ENCODE measurements at places on chromosomes 16 and 17.
A peak's percentile ranks its signal among the peaks of the same experiment; 100 is the strongest.

GRCh38 chr16:79484237-79484636 lies 116.3 kb downstream of the MAF start:
- no peak for DNase-seq

GRCh38 chr16:83266848-83267553 lies 540.8 kb upstream of the HSBP1 start:
- no peak for DNase-seq

DNA sequence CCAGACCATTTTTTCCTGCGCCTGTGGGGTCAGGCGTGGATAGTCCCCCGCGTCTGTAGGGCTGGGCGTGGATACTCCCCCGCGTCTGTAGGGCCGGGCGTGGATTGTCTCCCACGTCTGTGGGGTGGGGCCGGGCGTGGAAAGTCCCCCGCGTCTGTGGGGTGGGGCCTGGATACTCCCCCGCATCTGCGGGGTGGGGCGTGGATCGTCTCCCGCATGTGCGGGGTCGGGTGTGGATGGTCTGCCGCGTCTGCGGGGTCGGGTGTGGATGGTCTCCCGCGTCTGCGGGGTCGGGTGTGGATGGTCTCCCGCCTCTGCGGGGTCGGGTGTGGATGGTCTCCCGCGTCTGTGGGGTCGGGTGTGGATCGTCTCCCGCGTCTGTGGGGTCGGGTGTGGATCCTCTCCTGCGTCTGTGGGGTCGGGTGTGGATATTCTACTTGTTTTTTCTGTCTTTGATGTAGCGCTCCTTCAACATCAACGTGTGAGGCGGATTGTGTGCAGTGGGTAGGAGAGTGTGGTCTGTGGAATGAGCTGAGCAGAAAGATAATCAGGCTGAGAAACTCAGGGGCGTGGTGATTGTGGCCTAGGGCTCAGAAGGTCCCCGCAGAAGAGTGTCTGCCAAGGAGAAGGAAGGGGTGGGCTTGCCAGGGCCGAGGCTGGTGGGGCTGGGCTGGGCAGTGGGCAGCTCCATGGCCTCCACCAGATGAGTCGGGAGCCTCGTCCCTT lies 3.2 kb downstream of the GNPTG start:
- no peak for DNase-seq

GRCh38 chr17:78415821-78416711 lies 37.6 kb downstream of the PGS1 start:
- no peak for DNase-seq

GRCh38 chr17:74289688-74290087 lies 15.7 kb downstream of the DNAI2 start:
- DNase-seq, result no peak

GRCh38 chr17:35183332-35183731 lies 10.9 kb downstream of the SLC35G3 start:
- DNase-seq, result no peak

DNA sequence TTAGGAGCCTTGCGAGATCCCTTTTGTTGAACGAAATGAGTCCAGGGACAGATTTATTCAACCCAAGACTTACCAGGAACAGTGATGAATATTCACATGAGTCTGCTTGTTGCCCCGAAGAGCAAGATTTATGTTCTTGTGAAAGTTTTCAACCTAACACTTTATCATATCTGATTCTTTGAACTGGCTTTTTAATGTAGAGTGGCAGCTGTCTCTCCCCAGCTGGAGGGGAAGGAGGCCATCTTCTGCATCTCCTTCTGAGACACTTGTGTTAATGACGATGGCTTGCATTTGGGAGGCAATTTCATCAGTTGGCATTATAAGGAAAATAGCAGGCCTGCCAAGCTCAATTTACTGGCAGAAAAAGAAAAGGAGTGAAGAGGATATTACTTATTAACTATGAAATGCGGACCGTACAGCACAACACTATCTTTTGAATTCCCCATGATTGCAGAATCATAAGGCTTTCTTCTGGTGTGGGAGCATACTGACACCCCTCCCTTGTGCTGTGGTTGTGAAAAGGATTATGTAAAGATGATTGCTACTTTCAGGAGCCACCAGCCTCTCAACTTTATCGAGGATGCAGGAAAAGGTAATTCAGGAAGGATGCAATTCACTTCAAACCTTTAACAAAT lies 35.7 kb downstream of the SMARCE1 start:
- DNase-seq, result no peak

DNA sequence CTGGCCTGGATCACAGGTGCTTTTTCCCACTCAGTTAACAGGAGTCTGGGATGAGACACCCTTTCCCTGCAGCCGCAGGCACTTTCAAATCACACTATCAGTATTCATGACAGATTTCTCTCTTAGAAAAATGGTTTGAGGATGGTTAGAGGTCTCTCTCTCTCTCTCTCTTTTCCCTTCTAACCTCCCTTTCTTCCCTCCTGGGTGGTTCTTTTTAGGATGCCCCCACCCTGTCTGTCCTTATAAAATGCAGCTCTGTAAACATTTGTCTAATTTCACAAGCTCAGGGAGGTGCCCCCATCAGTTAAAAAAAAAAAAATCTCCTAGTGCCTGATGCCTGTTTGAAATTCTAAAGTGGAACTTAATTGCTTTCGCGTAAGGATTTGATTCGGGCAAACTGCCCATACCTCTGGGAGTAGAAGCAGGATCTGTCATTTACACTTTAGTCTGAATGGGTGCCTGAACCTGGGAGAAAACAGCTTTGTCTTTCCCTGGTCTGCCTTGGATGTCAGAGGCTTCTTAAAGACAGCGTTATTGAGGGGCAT lies 158.8 kb downstream of the CCDC182 start:
- no peak for DNase-seq

- no peak for DNase-seq
Measured at GRCh38 chr17:65058146-65058545, 1.6 kb upstream of the GNA13 start.

DNA sequence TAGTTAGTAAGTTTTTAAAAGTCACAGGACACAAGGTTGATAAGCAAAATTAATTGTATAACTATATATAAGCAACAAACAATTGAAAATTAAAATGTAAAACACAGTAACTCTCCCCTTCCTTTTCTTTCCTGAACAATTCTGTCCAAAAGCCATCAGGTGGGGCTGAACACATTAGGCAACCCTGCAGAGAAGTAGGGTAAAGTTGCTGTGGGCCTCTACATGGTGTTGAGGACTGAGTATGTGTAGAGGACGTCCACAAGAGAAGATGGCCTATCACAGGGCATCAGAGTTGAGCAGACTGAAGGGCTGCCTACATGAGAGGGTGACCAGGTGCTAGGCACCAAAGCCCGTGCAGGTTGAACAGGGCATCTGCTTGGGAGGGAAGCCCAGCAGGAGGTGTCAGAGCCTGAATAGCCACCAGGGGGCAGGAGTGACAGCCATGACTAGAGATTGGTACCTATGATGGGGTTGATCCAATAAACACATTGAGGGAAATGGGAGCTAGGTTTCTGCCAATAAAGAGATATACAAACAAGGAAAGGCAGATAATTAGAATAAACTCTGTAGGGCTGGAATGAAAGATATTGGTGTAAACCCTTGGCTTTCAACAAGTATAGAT lies 415.1 kb downstream of the NPIPA8 start:
- DNase-seq, result peak; percentile 40

- no peak for DNase-seq
Measured at GRCh38 chr17:10683853-10684252, 13.5 kb downstream of the SCO1 start.

GRCh38 chr16:72159801-72160200 lies 12.2 kb downstream of the PMFBP1 start:
- DNase-seq, result no peak

- no peak for DNase-seq
Measured at GRCh38 chr17:77796176-77796860, 162.2 kb upstream of the TNRC6C start.

DNA sequence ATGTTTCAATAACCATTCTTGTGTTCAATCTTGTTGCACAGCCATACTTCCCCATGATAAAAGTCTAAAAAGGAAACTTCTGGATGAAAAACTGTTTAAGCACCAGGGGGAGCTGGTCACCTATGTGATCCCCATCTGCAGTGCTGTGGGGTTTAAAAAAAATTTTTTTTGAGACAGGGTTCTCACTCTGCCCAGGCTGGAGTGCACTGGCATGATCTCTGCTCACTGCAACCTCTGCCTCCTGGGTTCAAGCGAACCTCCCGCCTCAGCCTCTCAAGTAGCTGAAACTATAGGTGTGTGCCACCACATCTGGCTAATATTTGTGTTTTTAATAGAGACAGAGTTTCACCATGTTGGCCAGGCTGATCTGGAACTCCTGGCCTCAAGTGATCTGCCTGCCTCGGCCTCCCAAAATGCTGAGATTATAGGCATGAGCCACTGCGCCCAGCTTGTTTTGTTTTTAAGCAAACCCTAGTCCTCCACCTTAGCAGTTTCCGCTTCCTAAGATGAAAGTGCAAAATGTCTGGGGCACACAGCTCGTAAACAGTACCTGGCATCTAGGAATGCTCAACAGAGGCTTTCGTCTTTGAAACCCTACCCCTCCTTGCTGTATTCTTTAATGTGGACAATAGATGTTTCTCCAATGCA lies 25.4 kb downstream of the DNAJA2 start:
- DNase-seq, result peak; percentile 22

DNA sequence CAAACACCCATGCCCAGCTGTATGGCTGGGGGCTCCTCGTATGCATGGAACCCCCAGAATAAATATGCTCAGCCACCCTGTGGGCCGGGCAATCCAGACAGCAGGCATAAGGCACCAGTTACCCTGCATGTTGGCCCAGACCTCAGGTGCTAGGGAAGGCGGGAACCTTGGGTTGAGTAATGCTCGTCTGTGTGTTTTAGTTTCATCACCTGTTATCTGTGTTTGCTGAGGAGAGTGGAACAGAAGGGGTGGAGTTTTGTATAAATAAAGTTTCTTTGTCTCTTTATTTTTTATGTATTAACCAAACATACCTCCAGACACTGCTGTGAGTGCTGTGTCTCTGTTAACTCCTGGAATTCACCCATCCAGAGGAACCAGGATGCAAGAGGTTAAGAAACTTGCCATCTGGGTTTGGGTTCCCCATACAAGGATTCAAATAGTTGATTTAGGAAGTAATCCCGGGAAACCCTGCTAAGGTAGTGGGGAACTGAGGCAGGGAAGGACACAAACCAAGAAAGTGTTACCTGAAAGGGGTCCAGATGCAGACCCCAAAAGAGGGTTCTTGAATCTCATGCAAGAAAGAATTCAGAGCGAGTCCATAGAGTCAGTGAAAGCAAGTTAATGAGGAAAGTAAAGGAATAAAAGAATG lies 37.4 kb upstream of the IL21R start:
- no peak for DNase-seq

- no peak for DNase-seq
Measured at GRCh38 chr17:1183171-1183873, 3.5 kb upstream of the ABR start.

DNA sequence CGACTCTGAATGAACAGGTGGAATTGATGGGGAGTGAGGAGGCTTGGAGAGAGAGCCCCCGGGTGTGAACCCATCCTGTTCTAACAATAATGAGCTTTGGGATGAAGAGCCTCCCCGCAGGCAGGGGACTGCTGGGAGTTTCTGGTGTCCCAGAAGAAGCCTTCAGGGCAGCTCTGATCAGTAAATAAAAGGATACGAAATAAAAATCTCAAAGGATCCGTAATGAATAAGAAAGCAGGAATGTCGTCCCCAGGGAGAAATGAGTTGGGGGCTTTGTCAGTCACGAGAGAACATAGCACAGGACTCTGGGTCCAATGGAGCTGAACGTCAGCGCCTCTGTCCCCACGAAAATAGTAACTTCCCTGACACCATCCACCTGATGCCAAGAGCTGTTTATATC lies 113.4 kb downstream of the PITPNC1 start:
- no peak for DNase-seq

GRCh38 chr17:32869345-32870026 lies 7.4 kb downstream of the MYO1D start:
- DNase-seq, result no peak

- no peak for DNase-seq
Measured at GRCh38 chr16:48961546-48961945, 320.1 kb downstream of the CBLN1 start.

DNA sequence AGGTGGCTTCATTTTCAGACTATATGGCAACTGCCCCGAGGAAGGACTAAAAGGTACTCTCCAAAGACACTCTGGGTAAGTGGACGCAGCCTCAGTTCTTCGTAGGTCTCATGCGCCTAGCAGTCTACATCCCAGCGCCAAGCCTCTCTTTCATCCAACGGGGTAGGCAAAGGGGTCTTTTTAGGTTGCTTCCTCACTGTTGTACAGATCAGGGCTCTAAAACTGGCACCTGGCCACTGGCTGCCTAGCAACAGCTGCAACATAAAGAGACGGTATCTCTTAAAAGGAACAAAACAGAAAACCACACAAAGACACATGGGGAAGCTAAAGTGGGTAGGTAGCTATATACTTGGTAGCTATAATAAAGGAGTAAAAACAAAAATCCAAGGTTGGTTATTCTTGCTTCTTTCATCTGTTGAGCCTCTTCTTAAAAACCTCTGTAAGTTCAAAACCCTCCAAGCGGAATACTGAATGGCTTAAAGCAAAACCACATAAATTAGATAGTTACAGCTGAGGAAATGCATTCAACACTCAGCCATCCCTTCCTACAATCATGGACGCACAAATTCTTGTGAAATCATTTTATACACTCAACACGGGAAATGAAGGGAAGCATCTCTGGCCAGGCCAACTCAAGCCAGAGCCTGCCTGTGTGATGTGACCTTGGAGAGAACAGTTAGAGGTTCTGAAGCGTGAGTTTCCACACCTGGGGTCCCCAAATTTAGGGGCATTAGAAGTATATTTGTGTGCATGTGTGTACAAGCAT lies 22.7 kb downstream of the CYTH1 start:
- DNase-seq, result no peak

DNA sequence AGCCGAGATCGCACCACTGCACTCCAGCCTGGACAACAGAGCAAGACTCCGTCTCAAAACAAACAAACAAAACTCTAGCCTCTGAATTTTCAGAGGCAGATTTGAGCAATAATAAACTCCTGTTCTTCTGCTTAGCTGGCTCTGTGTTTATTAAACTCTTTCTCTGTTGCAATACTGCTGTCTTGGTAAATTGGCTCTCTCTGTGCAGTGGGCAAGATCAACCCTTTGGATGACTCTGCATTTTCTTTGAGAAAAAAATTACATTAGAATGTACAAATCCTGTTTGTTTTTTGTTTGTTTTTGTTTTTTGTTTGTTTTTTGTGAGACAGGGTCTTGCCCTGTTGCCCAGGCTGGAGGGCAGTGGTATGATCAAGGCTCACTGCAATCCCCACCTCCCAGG lies 75.8 kb upstream of the RPH3AL start:
- no peak for DNase-seq

- DNase-seq, result no peak
Measured at GRCh38 chr17:28946239-28946638, 5.1 kb downstream of the PHF12 start.

DNA sequence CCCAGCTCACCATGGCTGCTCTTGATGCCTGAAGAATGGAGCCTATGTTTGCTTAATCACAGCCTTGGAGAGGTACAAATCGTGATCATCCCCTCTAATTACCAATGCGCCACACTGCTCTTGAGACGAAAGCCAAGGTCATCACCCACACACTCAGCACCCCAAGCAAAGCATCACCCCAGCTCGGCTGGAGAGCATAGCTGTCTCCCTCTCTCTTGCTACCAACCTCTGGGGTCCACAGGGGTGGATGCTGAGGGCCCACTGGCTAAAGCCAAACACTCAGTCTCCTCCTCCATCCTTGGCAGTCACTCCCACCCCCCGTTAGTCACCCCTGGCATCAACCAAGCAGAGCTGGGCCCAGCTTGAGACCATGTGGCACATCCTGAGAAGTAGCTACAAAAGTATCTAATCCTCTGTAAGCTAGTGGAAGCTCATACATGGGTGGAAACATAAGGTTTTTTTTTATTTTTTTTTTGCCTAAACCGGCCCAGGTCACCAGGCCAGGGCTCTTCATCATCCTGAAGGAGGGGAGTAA lies 44.8 kb downstream of the PIMREG start:
- DNase-seq, result no peak

- peak; percentile 32 for DNase-seq
Measured at GRCh38 chr16:53892155-53892554, 188.2 kb downstream of the FTO start.

All from activated CD4-positive, alpha-beta T cell treated with anti-CD3 and anti-CD28 coated beads for 24 hours (primary cell).